NK-92 treated with Interleukin-12 subunit alpha and Interleukin-12 subunit beta, amount 100 ng/mL, for 24 hours (cell line): ENCODE measurements at places on chromosomes 12 and 14.

DNA sequence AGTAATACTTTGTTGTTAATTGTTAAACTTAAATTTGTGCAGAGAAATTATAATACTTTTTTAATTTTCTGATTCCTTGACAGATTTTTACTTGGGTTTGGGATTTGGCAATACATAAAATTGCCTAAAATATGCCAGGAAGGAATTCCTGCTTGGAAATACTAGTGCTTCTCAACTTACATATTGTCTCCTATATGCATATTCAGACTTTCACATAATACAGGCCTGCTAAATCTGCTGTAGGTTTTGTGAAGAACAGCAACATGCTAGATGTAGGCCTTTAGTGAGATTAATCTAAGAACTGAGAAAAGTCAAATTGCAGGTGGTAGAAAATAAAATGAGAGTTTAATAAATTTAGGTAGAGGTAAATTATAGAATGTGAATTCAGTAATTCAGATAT is 468.5 kb upstream of the MIS18BP1 start:
- DNase-seq: no peak

GRCh38 chr12:12022306-12022936 is 48.3 kb upstream of the BCL2L14 start:
- no peak for DNase-seq

GRCh38 chr12:30953951-30954751 is 27.6 kb downstream of the TSPAN11 start:
- DNase-seq: no peak

DNA sequence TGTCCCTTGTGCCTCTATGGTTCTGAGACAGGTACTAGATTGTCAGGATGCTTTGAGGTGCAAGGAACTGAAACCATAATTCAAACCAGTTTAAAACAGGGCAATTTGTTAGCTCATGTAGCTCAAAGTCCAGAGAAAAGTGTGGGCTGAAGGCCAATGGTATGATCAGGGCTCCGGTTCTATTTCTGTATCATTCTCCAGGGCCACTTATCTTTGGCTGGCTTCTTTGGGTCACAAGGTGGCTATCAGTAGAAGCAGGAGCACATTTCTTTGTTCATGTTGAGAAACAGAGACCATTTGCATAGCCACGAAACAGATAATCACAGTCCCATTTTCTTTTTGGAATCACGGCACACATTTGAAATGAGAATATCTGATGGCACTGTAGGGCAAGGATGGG is 294.9 kb downstream of the ETNK1 start:
- DNase-seq: no peak

GRCh38 chr12:74204236-74204635 is 333.4 kb upstream of the ATXN7L3B start:
- no peak for DNase-seq

DNA sequence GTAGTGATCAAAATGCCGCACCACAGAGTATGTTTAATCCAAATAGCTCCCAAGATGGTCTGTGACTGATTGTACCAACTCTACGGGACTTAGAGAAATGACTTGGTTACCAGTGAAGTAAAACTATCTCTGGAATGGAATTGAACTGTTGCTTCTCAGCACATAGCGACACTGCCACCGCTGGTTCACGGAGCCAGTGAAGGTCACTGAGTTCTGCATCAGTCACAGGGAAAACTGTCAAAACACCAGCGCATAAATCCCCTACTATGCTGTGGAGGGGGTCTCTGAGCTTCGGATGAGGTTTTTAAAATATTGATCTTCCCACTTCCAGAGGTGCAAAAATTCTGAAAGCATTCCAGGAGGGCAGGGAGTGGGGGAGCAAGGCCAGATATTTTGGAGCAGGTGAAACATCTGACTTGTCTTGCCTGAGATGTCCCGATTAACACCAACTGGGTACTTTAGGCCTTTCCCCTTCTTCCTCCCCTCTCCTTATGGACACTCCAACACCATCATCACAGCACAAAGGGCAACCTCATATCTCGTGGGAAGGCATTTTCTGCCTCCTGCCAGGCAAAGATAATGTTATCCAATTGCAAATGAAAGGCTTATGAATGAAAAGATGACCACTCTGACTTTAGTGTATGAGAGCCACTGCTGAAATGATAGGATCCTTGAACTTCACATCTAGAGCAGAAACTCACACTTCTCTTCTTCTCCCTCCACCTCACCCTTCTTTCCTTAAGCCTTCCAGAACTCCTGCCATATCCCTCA is 2.0 kb upstream of the PLXNC1 start:
- DNase-seq: no peak

GRCh38 chr12:116708826-116709756 is 28.8 kb downstream of the SPRING1 start:
- no peak for DNase-seq

GRCh38 chr12:46938071-46938678 is 112.4 kb upstream of the SLC38A4 start:
- no peak for DNase-seq

DNA sequence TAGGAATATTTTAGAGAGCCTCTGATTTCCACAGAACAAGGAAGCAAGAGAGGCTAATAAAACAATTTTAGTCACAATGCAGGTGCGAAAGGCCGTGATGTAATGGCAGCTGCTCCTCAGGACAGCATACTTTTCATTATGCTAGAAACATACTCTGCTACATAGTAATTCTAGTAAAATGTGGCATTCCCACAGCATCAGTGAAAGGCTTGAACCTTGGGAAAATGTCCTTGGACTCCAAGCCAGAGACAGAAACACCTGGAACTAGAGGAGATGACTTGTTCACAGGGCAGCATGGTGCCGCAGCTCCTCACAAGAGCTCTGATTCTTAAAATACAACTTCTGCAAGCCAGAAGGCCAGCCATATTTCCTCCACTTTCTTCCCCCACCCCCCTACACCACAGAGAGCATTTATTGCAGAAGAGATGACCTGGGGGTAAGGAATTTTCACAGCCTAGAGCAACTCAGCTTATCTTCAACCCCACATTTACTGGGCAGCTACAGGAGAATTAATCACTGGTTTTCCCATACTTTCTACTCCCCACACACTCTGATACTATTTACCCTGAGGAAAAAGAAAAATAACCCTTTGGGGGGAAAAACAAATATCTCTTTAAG is 15.8 kb downstream of the ABCC9 start:
- no peak for DNase-seq
